ENCODE measurements at places on chromosomes 2 and 18.

GRCh38 chr2:40204268-40204667 is 247.6 kb downstream of the SLC8A1 start:
- no peak for DNase-seq

- no peak for DNase-seq
These were observed 1403.6 kb downstream of the SUCLG1 start for GRCh38 chr2:83055376-83056010.

- DNase-seq = no peak
These were observed 6.4 kb downstream of the SLC8A1 start for GRCh38 chr2:40445467-40445866.

DNA sequence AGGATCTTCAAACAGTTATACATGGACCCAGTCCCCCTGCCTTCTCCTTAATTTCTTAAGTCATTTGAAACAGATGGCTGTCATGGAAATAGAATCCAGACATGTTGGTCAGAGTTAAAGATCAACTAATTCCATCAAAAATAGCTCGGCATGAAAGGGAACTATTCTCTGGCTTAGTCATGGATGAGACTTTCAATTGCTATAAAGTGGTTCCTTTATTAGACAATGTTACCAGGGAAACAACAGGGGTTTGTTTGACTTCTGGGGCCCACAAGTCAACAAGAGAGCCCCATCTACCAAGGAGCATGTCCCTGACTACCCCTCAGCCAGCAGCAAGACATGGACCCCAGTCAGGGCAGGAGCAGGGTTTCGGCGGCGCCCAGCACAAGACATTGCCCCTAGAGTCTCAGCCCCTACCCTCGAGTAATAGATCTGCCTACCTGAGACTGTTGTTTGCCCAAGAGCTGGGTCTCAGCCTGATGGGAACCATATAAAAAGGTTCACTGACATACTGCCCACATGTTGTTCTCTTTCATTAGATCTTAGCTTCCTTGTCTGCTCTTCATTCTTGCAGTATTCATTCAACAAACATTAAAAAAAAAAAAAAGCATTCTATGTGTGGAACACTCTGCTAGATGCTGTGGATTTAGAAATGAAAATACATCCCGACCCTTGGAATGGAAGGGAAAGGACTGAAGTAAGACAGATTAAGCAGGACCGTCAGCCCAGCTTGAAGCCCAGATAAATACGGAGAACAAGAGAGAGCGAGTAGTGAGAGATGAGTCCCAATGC is 4.6 kb downstream of the TTR start:
- DNase-seq = no peak

GRCh38 chr18:50944245-50944932 is 23.5 kb upstream of the ELAC1 start:
- no peak for DNase-seq

- no peak for DNase-seq
These were observed 202.3 kb upstream of the TCF4 start for GRCh38 chr18:55790296-55790695.

DNA sequence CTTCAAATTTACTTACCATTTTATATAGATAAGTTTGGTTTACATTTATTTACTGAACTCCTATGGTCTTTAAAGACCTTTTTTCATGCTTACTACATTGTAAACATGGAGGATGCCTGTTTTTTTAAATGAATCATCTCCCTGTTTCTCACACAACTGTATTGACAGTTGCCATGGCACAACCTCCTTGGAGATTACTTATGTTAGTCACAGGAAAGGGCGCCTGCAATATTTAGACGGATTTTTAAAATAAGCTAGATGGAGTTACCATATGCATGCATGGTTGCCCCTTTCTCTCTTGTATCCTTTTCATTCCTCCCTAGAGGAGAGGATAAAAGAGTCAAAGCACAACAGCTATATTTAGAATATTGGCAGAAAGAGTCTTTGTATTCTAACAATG is 34.8 kb upstream of the CCDC102B start:
- no peak for DNase-seq

- no peak for DNase-seq
These were observed 1.1 kb upstream of the KCNF1 start for GRCh38 chr2:10910625-10911024.

DNA sequence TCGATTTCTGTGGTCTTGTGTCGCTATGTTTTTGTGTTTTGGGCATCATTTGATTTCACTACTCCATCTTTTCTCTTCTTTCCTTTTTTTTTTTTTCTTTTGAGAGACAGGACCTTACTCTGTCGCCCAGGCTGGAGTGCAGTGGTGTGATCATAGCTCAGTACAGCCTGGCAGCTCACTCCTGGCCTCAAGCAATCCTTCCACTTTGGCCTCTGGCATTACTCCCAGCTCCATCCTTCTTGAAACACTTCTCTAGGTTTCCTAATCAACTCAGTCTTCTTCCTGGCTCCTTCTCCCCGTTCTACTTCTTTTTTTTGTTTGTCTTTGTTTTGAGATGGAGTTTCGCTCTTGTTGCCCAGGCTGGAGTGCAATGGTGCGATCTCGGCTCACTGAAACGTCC is 26.5 kb downstream of the TCF23 start:
- no peak for DNase-seq

GRCh38 chr18:77116201-77117080 is 16.1 kb downstream of the MBP start:
- no peak for DNase-seq

GRCh38 chr2:216987252-216987821 is 127.5 kb upstream of the TNP1 start:
- DNase-seq = no peak

DNA sequence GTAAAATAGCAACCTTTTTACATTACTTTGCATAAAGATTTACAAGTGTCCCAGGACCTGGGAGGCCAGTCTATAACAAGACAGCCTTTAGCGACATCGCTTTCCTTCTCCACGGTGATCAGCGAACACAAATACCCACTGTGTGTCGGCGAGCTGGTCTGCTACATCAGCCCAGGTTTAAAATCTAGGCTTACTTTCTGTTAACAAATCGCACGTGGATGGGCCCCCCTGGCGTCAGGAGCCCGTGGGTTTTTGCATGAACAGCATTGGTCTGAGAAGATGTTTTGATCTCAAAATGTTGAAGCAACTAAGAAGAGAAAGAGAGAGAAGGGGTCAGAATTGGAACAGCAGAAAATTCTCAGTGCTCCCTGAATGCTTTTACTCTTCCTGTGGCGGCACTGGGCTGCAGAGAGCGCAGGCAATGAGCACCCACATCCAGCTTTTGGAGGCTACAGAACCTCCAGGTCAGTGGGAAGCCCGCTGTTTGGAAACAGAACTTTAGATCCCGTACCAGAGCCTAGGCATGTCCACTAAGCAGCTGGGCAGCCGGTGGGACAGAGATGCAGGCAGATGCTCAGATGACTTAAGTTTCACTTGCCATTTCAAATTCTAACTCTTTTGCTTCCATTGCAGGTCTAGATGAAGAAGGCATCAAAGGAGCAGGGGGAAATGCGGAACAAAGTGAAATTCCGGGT is 32.9 kb downstream of the CYP27C1 start:
- no peak for DNase-seq

DNA sequence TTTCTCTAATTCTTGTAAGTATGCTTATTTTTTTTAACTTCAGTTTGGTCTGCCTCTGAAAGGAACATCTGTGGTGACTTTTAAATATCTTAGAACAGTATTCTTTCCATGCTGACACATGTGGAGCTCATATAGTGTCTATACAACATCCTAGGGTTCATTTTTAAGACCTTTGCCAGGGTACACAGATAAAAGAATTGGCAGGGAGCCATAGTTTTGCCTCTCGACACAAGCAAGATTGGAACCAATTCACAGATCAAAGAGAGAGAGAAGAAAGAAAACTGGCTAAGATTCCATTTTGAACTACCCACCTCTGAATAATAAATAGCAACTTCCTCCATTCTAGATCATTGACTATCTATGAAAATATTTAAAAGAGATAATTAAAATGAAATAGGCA is 142.7 kb upstream of the ST6GAL2 start:
- DNase-seq = no peak

- DNase-seq = no peak
These were observed 511.5 kb downstream of the CNTNAP5 start for GRCh38 chr2:124536591-124536990.

- no peak for DNase-seq
These were observed 114.6 kb downstream of the SETBP1 start for GRCh38 chr18:44795241-44795640.

DNA sequence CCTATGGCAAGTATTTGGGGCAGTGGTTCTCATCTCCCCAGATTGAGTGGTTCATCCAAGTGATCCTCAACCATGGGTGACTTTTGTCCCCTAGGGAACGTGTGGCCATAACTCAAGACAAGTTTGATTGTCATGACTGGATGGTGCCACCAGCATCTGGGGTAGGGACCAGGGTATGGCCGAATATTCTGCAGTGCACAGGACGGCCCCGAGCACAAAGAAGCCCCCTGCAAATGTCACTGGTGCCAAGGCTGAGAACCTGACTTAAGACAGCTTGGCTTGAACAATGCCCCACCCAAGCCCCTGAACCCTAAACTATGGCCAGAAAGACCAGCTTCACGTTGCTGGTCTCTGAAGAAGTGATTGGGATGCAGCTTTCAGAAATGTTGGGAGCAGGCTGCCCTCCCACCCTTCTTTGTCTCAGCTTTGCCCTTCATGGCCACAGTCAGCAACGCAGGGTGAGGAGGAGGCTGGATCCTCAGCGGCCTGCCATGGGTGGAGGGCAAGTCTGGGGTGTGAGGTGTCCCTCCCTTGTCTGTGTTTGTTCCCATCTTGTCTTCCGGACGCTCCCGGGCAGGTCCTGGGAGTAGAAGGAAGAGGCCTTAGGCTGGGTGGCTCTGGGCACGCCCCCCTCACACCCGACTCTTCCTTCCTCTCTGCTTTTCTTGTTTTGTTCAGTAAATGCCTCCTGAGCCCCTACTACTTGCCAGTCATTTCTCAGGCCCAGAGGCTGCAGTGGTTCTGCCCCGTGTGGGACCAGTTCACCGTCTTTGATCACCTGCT is 43.4 kb downstream of the GREB1 start:
- no peak for DNase-seq

DNA sequence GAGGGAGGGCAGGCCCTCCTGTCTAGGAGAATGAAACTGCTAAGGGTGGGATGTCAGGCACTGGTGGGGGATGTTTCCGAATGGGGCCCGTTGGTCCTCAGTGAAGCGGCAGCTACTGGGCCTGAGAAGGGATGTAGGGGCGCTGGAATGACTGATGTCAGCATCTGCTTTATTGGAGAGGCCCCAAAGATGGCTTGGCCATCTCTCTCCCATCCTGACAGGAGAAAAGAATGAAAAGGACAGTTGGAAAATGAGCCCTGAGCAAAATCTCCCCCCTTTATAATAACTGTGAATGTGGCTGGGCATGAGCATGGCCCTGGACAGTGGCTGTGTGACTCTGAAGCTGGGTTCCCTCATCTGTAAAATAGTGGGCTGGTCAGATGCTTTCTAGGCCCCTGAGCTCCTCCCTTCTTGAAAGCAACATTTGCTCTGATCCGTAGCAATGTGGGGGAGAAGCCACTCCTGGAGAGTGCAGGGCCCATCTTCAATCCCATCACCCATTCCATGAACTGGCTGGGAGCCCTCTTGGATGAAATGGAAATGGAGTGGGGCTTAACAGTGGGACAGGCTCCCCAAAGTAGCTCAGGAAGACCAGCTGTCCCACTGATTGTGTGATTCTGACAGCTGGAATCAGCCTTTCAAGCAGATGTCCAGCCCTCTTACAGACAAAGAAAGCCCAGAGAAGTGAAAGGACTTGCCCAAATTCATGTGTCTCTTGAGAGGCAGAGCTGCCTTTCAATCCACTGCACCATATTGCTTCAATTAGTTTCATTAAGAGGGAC is 232.7 kb upstream of the SMAD2 start:
- no peak for DNase-seq

DNA sequence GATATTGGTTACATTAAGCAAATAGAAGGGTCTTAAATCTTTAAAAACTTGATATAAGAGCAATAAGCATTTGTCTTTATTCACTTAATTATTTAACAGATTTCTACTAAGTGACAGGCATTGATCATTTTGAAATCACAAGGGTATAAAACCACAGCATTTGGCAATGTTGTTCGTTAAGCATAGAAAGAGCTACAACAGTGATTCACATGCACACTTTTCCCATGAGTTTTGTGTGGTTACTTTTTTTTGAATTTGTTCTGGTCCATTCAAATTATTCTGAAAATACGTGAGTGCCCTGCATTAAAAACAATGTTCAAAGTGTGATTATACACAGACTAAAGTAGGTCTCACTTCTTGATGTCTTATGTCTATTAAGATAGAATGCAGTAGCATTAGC is 52.2 kb downstream of the LYPD6B start:
- DNase-seq = no peak

- no peak for DNase-seq
These were observed 103.5 kb downstream of the SOS1 start for GRCh38 chr2:39017334-39017733.

- no peak for DNase-seq
These were observed 1167.7 kb upstream of the ZEB2 start for GRCh38 chr2:145687442-145688134.

- DNase-seq = no peak
These were observed 9.1 kb upstream of the STEAP3 start for GRCh38 chr2:119214453-119215037.

- no peak for DNase-seq
These were observed 80.2 kb downstream of the CLHC1 start for GRCh38 chr2:55151733-55152433.

- DNase-seq = no peak
These were observed 145.1 kb downstream of the QPCT start for GRCh38 chr2:37489536-37489935.

DNA sequence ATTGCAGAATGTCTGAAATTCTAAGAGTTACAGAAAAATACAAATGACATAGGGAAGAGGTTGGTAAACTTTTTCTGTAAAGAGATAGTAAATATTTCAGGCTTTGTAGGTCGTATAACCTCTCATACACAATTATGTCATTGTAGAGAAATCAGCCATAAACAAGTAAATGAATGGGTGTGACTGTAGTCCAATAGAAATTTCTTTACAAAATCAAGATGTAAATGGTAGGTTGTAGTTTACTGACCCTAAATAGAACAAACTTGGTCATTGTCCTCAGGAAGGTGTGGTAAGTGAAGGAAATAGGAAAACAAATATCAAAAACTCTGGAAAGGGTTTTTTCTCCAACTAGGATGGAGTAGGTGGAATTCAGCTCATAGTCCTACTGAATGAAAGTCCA is 415.5 kb upstream of the SPHKAP start:
- no peak for DNase-seq

All from BE2C (cell line).